ENCODE measurements at places on chromosomes 1 and 21. TPM values are rescaled to one million over a fixed set of nuclear protein-coding genes. Genes with fewer than 3 reads are reported as not detected.

MYCL gene
- 1.0 TPM for total RNA-seq

LRRC38 gene
- not detected for total RNA-seq

- no peak for DNase-seq
Measured at GRCh38 chr1:115924770-115925169, 51.5 kb upstream of the SLC22A15 start.

DNA sequence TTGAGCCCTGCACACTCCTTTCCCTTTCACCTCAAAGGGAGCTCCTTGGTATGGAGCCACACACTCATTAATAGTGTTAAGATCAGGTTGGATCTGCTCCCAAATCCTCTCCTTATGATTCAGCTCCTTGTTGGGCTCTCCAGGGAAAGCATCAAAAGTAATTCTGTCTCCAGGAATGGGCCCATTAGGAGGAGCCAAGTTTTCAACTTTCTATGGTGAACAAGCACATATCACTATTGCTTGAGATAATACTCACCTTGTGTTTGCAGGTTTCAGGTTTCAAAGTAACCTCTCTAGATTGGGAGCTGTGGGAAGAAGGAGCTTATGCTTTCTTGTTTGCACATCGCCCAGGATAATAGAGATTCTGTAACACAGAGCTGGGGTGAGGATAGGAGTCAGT is 164.8 kb downstream of the TNFSF18 start:
- DNase-seq = no peak

DNA sequence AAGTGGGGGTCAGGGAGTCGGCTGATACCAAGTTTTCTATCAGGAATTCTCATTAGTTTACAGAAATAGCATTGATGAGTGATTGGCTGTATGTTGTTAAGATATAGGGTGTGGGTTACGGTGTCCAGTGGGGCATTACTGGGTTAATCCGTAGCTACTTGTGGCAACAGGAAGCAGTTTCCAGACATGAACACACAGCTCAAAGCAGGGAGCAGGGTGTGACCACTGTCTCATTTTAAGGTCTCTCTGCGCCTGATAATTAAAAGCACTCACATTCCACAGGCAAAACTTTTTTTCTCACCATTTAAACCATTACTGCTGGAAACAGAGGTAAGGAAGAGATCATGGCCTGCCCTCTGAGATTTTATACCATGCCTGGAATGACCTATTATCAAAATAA is 114.9 kb downstream of the SIK1 start:
- no peak for DNase-seq

Data from Caki2 (cell line).